ENCODE measurements at places on chromosomes 1 and 21. TPM values are rescaled to one million over a fixed set of nuclear protein-coding genes. Genes with fewer than 3 reads are reported as not detected.

FCRL6 gene
- total RNA-seq, result not detected

F11R gene
- 57.8 TPM for total RNA-seq

CACNA1S gene
- not detected for total RNA-seq

CDCA8 gene
- total RNA-seq, result 60.0 TPM

- no peak for DNase-seq
These were observed 15.8 kb downstream of the CTXND2 start for GRCh38 chr1:150902751-150903150.

DNA sequence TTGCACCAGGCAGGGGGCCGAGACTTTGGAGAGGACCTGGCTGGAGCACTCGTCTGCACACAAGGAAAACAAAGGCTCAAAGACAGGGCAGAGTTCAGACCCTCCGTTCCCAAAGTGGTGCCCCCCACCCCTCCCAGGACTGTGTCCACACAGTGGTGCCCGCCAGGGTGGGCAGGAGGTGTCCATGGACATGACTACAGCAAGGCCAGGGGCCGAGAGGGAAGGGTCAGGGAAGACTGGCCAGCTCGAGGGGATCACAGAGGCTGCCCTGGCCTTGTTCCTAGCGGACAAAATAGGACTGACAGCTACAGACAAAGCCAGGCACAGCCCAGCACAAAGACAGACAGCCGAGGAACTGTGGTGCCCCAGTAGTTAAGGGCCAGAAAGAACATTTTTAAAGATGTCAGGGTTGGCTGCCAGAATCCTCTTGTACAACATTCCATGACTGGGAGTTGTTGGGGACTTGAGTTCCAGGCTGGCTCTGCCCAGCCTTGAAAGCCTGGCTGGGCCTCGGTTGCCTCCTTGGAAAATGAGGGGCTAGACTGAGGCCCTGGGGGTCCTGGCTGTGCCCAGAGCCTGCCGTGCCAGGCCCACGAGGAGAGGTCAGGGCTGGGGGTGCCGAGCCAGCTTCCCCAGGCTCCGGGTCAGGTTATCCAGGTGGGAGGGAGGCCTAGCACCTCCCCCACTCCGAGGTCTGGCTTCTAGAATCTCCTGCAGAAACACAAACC, 63.7 kb downstream of the SLX9 start:
- DNase-seq, result no peak

DNA sequence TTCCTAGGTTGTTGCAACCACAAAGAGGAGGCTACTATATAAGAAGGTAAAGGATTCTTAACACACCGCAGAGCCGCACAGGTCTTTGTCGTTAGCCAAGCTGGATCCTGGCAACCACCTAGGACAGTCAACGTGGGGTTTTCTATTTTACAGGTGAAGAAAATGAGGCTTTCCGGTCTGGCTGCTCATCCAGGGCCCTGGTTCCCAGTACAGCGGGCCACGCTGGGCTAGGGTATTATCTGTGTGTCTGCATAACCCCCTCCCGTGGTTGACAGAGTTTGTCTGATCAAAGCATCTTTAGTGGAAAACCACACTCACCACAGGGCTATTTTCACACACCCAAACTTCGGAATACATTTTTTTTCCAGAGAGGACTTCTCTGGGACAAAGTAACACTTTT, 39.0 kb upstream of the PDE9A start:
- DNase-seq, result no peak

DNA sequence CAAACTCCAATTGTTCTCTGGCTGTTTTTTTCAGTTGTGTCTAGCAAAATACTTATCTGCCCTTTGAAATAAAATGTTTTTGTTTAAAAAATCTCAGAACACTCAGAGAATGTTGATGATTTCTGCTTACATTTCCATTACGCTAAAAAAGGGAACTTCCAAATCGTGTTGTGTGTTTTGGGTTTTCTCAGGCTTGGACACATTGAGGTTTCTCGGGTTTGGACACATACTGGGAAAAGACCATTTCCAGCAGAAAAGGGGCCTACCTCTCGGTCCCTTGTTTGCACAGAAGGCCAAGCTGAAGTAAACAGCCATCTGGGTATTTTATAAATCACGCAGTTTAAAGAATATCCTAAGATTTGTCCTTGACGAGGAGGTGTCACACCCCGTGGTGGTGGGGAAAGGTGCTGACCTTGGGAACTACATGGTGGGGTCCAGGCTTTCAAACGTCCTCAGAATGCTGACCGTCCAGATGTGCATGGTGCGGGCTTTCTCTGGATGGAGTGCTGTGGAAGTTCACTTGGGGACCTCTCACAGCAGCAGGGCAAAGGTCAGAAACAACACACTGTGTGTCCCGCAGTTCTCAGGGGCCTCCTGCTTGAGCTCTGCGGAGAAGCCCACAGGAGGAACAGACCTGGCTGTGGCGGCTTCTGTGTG, 67.8 kb downstream of the SLC37A1 start:
- no peak for DNase-seq

DNA sequence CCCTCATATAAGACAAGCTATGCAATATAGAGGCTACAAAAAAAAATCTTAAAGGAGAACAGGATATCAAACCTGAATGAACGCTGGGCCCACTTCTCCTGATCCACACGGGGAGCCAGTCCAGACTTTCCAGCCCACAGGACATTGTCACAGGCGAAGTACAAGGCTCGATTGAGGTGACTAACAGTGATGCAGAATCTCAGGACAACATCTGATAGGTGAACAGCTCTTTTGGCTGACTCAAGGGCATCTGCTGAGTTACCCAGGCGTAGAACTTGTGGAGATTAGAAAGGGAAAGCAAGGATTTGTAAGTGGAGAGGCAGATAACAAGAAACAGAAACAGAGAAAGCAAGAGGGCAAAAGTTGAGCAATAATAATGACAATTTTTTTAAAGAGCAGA, 1.8 kb downstream of the PEX11B start:
- DNase-seq, result no peak
